NCI-H187 treated with DMSO at 0.1 percent for 48 hours (cell line): ENCODE measurements at places on chromosomes 1 and 21.

DNA sequence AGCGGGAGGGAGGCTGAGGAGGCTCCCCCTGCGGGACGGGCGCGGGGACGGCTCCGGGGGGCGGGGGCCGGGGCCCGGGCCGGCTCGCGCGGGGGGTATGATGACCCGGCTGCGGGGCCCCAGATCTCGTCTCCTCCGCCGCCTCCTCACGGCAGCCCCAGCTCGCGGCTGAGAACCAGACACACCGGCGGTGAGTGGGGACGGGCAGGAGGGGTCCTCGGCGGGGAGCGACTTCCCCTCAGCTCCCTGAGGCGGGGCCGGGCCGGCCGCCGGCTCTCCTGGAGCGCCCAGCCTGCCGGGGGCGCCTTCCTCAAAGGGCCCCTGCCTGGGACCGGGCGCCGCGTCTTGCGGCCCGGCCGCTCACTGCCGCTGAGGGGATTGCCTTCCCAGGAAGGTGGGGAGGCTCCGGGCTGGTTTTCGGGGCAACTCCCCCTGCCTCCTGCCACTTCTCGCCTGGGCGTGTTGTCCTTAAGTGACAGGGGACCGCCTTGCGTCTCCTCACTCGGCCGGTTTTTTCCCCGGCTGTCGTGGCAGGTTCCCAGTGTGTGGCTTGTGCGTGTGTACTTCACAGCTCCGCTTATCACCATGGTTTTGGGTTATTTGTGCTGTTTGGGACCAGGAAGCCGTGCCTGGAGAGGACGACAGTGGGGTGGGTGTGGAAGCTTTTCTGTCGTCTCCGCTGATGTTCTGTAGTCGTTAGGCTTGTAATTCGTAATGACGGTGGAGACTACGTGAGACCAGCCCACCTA is 800 bp downstream of the HIPK1 start:
- DNase-seq: no peak

- no peak for DNase-seq
These were observed 41.9 kb upstream of the TIAM1 start for GRCh38 chr21:31386006-31386405.

- DNase-seq: no peak
These were observed 231.1 kb downstream of the SIPA1L2 start for GRCh38 chr1:232398823-232399222.

DNA sequence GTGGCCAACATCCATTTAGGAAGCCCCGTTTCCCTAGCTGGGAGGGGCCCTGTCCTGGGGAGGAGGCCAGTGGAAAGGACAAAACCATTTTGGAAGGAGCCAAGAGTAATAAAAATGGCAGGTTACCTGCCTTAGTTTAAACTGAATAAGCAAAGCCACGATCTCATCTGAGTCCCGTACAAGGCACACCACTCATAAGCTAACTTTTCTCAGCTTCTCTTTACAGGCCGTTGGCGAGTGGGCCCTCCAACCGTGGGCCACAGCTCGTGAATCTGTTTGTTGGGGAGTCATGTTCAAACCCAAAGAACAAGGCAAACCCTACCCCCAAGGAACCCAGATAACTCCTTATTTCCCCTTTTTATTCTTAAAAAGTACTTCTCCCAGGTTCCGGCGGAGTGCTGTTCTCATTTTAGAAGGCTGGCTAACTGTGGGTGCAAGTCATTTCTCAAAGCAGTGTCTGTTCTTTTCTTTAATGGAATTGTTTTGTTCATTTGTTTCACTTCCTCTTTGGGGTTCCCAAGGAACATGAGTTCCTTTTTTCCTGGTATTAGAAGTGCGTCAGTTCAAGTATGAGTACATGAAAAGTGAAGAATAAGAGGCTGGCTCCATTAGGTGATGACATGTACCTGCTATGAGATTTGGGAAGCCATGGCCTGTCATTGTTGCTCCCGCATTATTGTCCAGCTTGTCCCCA is 89.0 kb downstream of the PSMG1 start:
- no peak for DNase-seq

DNA sequence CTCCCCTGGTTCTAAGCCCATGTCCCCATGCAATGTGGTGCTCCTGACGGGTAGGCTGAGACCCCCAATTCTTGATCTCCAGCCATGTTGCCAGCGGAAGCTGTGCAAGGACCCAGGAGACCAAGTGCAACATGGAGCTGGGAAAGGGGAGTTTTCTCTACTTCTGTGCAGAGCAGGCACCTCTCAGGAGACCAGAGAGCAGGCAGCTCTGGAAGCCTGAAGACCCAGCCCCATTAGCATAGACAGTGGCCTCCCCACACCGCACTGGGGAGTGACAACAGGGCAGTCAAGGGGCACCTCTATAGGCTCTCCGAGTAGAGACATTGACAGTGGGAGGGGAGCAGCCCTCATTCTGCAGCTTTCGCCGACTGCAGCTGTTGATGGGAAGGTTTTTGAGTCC is 410.2 kb downstream of the MATN1 start:
- DNase-seq: no peak

DNA sequence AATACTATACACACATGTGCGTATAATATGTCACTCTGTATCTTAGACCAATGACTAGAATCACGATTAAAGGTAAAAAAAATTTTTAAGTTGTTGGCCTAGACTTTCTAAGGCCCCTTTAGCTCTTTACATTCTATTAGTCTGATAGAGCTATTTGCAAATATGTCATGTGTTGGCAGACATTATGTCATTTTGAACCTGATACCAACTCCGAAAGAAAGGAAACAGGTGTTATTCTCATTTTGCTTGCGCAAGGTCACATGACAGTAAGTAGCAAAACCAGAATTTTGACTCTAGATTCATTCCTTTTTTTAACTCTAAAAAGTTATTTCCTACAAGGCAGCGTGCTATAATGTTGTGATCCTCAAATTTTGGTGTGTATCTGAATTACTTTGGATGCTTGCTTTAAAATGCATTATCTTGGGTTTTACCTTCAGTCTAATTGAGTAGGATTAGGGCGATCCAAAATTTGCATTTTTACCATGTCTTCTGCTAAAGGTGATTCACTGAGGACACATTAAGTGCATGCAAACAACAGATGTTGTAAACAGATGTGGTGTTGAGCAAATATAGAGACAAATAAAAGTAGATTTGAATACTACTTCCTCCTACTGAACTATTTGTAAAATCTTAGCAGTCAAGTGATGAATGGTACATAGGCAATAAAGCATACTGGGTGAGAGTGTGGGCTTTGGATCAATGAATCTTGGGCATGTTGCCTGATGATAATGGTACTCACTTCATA is 63.5 kb upstream of the KIAA1614 start:
- DNase-seq: no peak

DNA sequence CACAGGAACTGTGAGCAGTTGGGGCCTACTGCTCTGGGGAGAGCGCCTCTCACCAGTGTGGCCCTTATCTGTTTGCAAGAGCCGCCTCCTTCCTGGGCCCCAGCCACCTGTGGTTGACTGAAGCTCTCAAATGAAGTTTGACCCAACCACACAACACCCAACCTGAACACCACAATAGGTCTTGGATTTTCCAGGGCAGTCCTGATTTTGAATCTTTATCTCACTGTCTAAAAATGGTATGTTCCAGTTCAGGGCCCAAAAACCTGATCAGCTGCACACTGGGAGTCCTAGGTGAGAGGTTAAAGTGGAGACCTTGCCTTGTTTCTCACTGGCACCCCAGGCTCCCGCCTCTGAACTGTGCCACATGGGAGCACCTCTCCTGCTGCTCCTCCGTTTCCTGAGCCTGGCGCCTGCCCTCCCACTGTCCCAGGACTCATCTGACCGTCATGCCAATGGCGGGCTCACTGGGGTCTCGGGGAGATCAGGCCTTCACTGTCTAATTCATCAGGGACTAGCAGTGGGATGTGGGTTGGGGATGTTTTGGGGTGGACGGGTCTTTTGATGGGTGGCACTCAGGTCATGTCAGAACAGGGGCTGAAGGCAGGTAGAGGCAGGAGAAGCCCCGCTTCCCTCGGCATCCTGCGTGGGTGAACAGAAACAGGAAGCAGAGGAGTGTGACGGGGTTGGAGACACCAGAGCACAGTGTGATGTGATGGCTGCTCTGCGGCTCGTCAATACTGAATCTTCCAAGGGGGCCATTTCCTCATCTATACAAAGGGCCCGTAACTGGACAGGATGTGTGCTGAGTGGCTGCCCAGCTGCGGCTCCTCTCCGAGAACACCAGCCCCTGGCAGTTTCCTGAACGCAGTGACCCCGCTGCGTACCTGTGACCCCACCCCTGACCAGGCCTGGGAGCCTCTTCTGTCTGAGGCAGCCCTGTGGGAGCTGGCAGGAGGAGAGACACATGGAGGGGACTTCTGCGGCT is 59.6 kb upstream of the ITPKB start:
- no peak for DNase-seq
